T follicular helper cell (primary cell): ENCODE measurements at places on chromosomes 12 and 14.
A peak's percentile ranks its signal among the peaks of the same experiment; 100 is the strongest.

DNA sequence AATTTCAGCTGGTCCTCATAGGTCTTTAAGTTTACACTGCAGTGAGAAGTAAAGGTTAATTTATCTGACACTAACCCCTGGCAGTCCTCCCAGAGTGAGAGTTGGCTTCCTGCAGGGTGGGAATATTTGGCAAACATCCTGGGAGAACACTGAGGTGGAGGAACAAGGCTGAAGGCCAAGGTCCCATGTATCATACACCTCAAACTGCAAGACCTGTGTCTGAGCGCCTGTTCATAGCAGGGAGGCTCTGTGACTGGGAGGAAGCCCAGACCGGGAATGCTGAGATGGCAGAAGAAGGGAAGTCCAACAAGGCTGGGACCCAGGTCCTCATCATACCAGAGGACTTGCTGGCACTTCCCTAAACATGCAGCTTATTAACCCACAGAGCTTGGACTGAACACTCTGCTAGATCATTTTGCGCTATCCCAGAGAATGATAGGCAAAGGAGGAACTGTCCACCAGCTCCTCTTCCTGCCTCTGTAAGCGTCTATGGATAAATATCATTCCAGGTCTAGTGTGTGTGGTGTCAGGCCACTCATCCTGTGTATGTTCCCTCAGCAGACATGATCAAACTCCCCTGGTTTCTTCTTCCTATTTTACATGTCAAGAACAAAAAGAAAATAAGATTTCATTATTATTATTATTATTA lies 199.6 kb upstream of the CNOT2 start:
- DNase-seq = no peak

GRCh38 chr12:117105902-117106301 lies 6.7 kb upstream of the TESC start:
- peak; percentile 19 for DNase-seq

DNA sequence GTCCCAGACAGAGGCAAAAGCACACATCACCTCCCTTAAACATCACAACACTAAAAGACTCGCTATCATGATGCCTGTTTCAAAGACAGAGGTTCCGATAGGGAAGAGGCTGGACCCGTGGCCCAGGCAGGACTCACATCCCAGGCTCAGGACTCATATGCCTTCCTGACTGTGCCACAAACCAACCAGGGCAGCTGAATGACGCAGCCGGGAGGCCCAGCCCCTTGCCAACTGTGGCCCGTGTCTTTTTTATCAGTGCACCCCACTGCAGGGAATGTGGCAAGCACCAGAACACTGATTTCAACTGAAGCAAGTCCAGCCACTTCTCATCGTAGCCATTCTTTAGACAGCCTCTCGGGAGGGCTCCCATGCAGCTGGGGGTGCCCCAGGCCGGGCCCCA lies 132.3 kb downstream of the KSR2 start:
- no peak for DNase-seq

- DNase-seq = peak; percentile 34
Measured at GRCh38 chr12:102948941-102949352, 8.5 kb upstream of the ASCL1 start.

DNA sequence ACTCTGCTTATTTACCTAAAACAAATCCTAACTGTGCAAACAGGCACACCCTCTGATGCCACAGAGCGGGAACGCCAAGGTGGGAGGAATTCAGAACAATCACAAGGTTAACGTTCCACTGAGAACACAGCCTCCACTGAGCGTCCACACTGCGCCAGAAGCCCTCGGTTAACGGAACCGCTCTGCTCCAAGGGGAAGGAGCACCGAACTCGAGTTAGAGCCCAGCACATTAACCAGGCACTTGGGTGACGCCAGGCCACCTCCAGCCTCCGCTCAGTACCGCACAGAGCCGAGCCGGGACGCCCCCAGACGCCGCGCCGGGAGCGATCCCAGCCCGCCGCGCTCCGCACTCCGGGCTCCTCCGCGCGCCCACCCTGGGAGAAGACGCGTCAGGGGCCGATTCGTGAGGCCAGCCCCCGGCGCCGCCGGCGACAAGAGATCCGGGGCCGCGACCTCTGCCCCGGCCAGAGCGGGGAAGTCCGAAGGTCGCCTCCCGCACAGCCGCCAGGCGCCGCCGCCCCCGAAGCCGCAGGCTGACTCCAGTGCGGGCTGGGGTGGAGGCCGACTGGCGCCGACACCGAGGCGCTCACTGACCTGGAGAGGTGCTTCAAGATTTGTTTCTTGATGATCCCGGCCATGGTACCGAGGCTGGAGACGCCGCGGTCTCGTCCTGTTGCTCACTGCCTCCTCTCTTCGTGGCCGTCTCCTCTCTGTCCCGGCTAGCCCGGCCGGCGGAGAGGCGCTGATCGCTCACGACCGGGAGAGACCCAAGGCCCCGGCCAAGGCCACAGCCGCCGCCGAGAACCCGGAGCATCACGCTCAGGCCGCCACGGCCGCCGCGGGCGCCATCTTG lies 450 bp downstream of the BLTP3B start:
- DNase-seq = peak; percentile 16

- DNase-seq = no peak
Measured at GRCh38 chr14:100777818-100778525, 47.9 kb upstream of the MEG3 start.

DNA sequence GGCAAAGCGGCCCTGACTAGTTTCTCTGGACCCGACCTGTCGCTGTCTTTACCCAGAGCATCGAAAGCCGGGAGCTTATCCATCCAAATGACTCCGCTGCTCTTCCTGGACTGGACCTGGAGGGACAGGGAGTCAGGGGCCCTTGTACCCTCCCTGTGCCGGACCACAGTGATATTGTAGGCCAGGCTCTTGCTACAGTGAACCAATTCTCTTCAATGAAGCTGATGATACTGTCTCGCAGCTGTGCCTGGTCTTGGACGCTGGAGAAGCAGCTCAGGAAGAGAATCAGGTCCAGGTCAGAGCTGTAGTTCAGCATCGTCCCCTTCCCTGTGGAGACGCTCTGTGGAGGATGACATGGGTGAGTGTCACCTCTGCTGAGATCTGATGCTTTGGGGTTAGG lies 14.7 kb upstream of the OASL start:
- DNase-seq = no peak

DNA sequence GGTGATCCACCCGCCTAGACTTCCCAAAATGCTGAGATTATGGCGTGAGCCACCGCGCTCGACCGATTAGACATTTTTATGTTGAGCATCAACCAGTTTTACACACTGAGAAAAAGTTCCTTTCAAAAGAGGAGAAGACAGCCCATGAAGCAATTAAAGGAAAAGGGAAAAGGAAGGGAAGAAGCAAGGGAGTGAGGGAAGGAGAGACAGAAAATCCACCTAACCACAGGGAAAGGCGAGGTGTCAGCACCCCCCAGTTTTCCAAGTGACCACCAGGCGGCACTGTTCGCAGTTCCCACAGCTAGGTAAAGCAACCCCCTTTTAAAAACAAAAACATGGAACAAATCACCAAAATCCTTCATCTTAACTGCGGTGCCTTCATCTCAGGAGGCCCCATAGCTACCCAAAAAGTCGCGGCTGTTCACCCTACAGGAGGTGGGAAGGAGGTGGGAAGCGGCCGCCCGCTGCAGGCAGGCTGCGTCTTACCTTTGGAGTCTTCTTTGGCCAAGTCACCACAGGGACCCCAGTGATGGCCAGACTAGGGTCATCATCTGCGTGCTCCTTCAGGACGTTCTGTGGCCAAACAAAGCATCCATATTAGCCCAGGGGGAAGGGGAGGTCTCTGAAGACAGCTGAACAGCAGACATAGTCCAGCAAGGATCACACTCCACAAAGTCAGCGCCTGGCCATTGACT lies 86.6 kb downstream of the KDM2B start:
- DNase-seq = peak; percentile 48

- no peak for DNase-seq
Measured at GRCh38 chr12:4447151-4447550, 1.5 kb upstream of the FGF6 start.

GRCh38 chr14:79840103-79840502 lies 371.2 kb downstream of the DIO2 start:
- no peak for DNase-seq

DNA sequence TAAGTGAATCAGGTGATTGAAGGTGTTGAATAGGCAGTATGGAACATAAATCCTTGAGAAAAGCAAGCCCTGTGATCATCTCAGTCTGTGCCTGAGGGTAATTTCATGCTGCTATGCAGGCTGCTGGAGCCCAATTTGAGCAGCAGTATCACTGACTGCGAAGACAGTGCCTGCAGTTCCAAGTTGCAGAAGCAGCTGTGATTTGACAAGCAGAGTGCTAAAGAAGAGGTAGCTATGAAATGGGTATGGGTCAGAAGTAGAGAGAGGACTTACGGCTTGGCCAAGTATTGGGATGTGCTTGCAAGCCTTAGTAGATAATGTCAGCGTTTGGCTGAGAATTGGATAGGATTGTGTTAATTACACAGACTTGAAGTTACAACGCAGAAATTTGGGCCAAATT lies 22.5 kb downstream of the PIK3C2G start:
- DNase-seq = no peak

GRCh38 chr14:89616852-89617341 lies 199.9 kb upstream of the FOXN3 start:
- DNase-seq = peak; percentile 21

- peak; percentile 34 for DNase-seq
Measured at GRCh38 chr12:3998968-3999792, 126.0 kb upstream of the PARP11 start.
